ENCODE measurements at places on chromosomes 7 and 10. TPM values are rescaled to one million over a fixed set of nuclear protein-coding genes. Genes with fewer than 3 reads are reported as not detected.

The ERVW-1 gene
- not detected for total RNA-seq

The SFTPA1 gene
- total RNA-seq = not detected

The VSTM4 gene
- total RNA-seq = not detected

The KCNIP2 gene
- total RNA-seq = not detected

The NEUROG3 gene
- total RNA-seq = not detected

The GPER1 gene
- 1.4 TPM for total RNA-seq

The HPSE2 gene
- total RNA-seq = 0.12 TPM

The PRSS37 gene
- not detected for total RNA-seq

The ACHE gene
- total RNA-seq = 3.6 TPM

The CADPS2 gene
- total RNA-seq = 0.25 TPM

The TLX1 gene
- 0.14 TPM for total RNA-seq

The LLCFC1 gene
- not detected for total RNA-seq

Data from G401 (cell line).